ENCODE measurements at places on chromosomes 1 and 21.

DNA sequence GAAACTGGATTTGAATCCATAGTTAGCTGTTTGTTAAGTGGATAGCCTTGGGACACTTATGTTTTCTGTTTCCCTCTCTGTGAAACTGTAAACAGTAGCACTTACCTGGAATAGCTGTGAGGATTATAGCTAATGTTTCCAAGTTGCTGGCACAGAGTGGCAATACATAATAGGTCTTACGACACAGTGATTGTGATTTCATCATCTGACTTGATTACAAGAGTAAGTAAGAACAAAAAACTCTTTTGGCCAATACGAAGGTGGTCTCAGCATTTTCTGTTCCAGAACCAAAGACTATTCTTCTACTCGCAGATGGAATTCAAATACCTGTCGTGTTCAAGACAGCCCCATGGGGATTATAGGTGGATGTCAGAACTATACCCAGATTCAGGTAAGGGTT, 2.1 kb downstream of the C8B start:
- no peak for DNase-seq

- no peak for DNase-seq
Measured at GRCh38 chr1:236091933-236092318, 27.0 kb upstream of the NID1 start.

- no peak for DNase-seq
Measured at GRCh38 chr1:63912643-63913042, 138.8 kb downstream of the ROR1 start.

DNA sequence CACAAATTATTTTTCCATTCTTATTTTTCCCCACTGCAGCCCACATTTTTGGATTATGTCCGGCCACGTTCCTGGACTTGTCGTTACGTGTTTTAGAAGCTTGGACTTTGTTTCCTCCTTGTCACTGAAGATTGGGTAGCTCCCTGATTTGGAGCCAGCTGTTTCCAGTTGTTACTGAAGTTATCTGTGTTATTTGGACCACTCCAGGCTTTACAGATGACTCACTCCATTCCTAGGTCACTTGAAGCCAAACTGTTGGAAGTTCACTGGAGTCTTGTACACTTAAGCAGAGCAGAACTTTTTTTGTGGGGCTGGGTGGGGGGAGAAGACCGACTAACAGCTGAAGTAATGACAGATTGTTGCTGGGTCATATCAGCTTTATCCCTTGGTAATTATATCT, 12.2 kb upstream of the AXDND1 start:
- DNase-seq = no peak

DNA sequence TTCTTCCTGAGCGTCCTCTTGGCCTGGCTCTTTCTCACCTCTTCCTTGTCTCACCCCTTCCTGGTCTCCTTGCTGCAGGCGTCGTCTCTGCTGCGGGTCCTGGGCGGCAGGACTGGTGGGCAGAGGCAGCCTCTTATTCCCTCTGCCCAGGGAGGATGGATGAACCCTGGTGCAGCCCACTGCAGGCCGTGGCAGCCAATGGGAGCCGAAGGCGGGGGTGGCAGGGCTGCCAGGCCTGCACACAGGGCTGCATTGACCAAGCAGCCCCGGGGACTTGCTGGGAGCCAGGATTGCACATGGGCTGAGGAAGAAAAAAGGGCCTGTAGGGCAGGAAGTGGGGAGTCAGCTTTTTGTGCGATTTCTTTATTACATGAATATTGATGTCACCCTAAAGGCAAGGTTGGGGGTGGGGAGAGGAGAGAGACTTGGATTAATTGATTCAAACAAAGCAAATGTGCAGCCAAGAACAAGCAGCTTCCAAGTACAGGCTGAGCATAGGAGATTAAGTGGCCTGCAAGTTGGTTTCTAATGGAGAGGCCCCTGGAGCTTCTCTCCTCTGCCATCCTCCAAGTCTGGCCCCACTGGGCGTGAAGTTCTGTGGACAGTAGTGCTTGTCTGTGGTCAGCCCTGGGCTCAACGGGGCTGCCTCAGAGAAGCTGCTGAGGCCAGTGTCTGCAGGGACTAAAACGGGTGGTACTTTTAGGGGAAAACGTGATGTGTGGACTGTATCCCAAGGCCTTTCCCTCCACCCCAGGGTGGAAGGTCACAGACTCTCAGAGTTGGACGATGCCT, at the start of gene S100B:
Gene S100B (minus strand): TSS at position 108 of the 792 bp plus-strand sequence. CDS start 2,667 bp downstream, outside the sequence.
- no peak for DNase-seq

DNA sequence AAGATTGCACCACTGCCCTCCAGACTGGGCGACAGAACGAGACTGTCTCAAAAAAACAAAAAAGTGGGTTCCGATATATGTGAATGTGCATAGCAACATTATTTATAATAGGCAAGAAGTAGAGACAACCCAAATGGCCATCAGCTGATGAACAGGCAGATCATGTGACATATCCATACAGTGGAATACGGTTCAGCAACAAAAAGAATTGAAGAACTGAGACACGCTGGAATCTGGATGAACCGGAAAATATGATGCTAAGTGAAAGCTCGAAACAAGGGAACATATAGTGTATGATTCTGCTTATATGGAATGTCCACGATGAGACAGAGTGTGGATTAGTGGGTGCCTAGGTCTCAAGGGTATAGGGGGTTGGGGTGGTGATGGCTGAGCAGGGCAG, 28.5 kb upstream of the MORC3 start:
- peak; percentile 0 for DNase-seq

DNA sequence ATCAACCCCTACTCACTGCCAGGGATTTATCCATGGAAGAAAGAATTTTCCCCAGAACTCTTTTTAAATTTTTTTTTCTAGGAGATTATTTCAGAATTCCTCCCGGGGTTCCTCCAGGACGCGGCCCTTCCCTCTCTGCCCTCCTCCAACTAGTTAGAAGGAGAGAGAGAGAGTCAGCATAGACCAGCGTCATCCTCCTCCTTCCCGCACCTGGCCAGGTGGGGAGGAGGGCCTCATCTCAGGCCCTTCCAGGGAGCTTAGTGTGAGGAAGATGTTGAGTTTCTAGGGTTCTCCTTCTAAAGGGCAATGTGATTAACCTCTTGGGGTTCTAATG, 63.6 kb downstream of the CDK18 start:
- peak; percentile 13 for DNase-seq

- DNase-seq = no peak
Measured at GRCh38 chr1:54559771-54560231, 11.8 kb downstream of the ACOT11 start.

- no peak for DNase-seq
Measured at GRCh38 chr1:168202941-168203654, 22.7 kb upstream of the SFT2D2 start.

DNA sequence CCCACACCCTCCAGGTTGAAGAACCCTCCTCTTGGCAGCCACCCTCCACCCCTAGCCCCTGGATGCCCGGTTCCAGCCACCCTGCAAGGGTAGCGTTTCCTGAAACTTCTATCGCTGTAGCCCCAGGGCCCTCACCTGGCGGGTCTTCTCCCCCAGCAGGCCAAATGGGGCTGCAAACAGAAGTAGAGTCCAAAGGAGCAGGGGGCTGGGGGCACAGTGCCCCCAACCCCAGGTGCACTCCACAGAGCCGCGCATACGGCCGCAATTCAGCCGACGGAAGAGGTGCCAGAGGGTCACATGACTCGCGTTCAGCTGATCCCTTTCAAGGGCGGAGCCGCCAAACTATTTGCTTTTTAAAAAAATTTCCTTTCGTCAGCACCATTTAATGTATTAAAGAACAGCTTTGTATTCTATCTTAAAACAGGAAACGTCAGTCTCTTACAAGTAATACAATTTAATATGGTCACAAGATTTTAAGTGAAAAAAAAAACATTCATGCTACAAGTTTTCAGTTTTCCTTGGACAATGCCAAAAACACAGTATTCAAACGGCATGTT, at the start of gene GLMP:
Gene GLMP (minus strand): TSS at position 289 of the 557 bp plus-strand sequence. CDS start 34 bp downstream, at position 255.
- peak; percentile 85 for DNase-seq

- no peak for DNase-seq
Measured at GRCh38 chr1:77061162-77061561, 158.1 kb downstream of the PIGK start.

DNA sequence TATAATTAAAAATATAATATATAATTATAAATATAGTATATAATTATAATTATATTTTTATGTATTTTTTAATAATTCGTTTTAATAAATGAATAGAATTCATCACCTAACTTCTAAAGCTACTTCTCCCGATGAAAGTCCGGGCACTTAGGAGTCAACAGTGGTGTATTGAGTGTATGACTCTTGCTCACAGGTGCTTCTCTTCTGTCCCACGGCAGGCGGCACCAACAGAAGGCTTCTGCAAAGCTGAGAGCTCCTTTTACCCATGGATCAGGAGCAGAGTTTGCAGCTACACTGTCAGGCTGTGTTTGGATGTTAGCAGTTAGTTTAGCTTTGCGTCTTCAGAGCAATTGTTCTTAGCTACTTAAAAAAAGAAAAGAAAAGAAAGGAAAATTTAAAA, 122.4 kb downstream of the LIPI start:
- no peak for DNase-seq

DNA sequence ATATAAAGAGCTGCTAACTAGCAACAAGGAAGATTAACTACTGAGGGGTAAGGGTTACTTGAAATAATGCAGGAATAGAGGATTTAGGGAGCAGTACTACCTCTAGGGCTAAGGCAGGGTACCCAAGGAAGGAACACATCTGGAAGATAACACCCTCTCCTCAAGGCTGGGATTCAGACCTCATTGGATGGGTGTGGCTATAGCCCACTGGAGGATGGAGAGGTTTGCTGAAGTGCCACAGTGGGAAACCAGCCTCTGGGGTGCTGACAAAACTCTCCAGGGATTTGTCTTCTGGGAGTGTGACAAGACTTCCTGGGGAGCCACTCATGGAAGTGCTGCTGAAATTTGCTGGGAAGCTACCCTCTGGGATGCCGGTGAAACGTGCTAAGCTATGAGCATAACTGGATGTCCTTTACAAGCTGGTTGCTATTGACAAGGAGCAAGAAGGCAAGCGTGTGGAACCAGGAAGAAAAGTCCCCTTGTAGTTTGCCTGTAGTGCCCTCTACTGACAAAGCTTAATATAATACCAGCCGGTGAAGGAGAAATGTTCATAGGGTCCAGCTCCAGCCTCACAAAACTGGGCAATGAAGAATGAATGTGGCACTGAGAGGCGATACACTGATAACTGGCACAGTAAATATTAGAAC, 122.8 kb upstream of the USP24 start:
- DNase-seq = no peak

GRCh38 chr1:17667641-17668040, 87.5 kb upstream of the ACTL8 start:
- no peak for DNase-seq

GRCh38 chr1:189658381-189658780, 819.3 kb downstream of the BRINP3 start:
- no peak for DNase-seq

- no peak for DNase-seq
Measured at GRCh38 chr1:42081475-42081874, 71.7 kb upstream of the GUCA2B start.

DNA sequence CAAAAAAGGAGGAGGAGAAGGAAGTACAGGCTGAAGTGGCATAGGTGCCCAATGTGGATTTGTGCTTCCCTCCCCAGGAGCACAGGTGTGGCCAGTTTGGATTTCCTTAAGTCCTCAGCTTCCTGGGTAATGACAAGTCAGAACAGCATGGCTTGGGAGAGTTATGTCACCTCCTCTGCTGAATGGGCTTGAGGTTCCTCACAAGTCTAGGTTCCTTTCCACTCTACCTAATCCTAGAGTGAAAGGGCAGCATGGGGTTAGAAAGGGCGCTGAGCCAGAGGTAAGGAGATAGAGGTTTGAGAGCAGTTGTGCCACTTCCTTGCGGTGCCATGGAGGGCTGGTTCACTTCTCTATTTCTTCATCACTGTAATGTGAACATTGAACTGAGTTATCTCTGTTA, 35.5 kb upstream of the IL20 start:
- no peak for DNase-seq

DNA sequence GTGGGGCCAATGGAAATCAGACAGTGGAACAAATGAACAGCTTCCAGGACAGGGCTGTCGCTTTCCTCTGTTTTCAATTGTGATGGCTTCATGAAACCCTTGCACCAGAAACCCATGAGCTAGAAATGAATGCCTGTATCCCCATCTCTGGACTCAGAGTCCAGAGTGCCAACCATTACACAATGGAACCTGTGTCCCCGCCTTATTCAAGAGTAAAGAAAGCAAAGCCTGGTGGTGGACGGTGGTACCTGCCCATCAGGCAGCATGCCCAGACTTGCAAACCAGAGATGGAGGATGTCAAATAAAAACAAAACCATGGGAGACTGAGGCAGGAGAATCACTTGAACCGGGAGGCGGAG, 4.4 kb upstream of the CAPN2 start:
- no peak for DNase-seq

DNA sequence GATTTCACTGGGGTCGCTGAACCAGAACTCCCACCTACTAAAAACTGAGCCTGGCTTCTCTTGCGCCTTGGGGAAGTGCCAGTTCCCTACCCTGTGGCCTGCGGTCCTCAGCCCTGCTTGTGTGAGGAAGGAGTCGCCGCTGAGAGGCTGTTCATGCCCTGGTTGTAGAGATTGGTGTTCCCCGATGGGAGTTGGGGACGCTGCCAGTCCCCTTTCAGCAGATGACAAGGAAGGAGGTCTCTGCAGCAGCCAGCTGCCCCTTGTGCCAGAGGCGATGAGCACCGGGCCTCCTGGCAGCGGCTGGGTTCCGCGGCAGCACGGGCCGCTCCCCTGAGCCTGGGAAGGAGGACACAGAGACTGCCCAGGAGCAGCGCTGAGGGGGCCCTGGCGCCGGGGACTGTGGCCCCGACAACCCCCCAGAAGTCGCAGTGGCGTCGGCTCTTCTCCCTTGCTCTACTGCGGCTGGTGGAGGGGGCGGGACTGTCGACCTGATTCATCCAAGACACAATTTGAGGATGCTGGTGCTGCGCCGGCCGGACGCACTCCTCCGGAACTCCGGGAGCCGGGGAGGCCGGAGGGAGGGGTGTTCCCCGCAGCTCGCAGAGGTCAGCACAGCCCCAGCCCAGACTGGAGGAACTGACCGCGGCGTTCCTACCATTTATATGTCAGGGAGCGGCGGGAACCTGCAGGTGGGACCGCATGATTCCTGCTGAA, 12.0 kb upstream of the ADORA3 start:
- DNase-seq = no peak

- no peak for DNase-seq
Measured at GRCh38 chr1:23923592-23924499, 10.7 kb upstream of the CNR2 start.

DNA sequence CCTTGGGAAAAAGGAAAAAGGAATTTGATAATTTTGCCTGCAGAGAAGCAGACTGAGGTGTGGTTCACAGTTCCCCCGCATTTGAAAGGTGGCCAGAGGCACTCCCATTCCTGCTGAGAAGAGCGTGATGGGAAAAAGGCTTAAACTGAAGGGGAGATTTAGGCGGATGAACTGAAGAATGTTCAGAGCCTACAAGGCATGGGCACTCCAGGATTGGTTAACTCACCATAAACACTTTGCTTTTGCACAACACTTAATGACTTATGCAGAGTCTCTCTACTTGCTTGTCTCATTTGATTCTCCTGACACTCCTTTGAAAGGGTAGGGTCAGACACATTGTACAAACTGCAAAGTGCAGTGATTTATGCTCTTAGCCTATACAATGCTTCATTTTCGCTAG, 119.6 kb upstream of the RUNX1 start:
- DNase-seq = no peak

- no peak for DNase-seq
Measured at GRCh38 chr1:218717575-218717974, 372.4 kb downstream of the TGFB2 start.

GRCh38 chr1:235074523-235075047, 54.1 kb downstream of the TOMM20 start:
- peak; percentile 86 for DNase-seq
